ENCODE measurements at places on chromosomes 2 and 18.

DNA sequence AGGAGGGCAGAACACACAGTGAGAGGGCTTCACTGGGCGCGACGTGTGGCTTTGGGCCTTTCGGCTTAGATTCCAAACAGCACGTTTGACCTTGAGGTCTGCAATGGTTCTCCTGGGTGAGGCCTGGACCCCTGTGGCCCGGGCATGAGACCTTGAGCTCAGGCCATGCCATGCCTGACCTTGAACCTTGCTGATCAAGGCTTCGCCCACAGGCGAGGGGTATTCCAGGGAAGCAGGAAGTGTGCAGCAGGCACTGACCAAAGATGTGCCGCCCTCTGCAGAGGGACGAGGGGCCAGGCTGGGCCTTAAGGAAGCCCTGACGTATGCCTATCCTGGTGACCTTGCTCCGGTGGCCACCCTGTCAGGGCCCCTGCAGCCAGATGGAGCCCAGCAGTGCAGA, 178.3 kb upstream of the HDAC4 start:
- DNase-seq: no peak

- no peak for DNase-seq
Measured at GRCh38 chr2:104538077-104538476, 315.8 kb upstream of the POU3F3 start.

DNA sequence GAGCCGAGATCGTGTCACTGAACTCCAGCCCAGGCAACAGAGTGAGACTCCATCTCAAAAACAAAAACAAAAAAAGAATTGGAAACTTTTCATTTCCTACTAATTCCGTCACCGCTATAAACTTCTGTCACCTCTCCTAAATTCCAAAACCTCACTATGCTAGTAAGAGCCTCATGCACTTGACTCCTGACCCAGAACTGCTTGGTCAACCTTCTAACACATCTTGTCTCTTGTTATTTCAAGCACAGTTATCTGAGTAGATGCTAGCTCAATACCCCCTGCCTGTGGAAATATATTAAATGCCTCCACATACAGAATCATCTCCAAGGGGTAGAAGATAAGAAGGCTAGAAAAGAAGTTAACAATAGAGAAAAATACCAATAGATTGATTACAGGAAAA, 703.3 kb downstream of the NRXN1 start:
- DNase-seq: no peak

GRCh38 chr2:53087874-53088461, 679.6 kb upstream of the CHAC2 start:
- DNase-seq: no peak
